Activated T-helper 17 cell treated with anti-CD3 and anti-CD28 coated beads, Interleukin-2, amount 50 U/mL, for 72 hours (primary cell): ENCODE measurements at places on chromosomes 11 and 22.

GRCh38 chr22:49423125-49423650 lies 404.5 kb downstream of the BRD1 start:
- no peak for ATAC-seq

- ATAC-seq, result no peak
Measured at GRCh38 chr11:36022882-36023281, 79.0 kb downstream of the LDLRAD3 start.

- peak; percentile 87 for ATAC-seq
Measured at GRCh38 chr11:95084509-95084908, 5.1 kb upstream of the ENDOD1 start.

GRCh38 chr11:119787074-119787461 lies 58.1 kb upstream of the NECTIN1 start:
- no peak for ATAC-seq

DNA sequence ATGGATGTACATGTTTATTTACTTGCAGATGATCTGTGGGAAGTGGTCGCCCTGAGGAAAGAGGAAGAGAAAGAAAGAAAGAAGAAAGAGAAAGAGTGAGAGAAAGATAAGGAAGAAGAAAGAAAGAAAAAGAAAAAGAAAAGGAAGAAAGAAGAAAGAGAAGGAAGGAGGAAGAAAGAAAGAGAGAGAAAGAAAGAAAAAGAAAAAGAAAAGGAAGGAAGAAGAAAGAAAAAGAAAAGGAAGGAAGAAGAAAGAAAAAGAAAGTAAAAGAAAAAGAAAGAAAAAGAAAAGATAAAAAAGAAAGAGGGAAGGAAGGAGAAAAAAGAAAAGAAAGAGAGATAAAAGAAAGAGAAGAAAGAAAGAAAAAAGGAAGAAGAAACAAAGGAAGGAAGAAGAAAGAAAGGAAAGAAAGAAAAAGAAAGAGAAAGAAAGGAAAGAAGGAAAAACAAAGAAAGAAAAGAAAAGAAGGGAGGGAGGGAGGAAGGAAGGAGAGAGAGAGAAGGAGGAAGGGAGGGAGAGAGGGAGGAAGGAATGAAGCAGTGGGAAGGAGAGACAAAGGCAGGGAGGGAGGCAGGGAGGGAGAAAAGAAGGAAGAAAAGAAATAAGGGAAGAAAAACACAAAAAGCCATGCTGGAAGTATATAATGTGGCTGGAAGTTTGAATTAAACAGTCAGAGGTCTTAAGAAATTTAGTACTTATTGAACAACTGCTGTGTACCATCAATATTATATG lies 976.6 kb downstream of the FAM181B start:
- ATAC-seq, result no peak

DNA sequence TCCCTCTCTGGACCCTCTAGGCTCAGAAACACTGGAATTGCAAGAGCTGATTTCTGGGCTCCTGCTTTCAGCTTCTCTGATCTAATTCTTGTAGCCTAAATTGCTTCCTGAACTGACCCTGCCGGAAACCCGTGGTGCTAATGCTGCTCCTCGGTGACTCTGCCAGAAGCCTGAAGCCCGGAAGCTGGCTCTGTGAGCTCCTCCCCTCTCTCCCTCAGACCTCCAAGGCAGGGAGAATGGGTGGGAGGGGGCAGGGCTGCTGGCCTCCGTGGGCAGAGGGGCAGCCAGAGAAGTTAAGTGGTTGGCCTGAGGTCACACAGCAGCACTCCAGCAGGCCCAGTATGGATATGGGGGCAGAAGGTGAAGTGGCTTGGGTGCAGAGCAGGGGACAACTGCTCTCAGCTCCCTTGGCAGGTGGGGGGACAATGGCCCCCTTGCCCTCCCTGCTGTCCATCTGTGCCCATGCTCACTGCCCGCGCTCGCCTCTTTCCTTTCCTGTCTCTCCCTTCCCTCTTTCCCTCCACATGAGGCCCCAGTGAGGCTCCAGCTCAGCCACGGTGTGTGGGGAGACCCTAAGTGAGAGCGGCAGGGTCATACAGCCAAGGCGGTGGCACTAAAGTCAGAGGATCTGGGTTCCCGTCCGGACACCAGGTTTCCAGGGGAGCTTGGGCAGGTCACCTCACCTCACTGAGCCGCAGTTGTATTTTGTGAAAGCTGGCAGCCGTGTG lies 16.2 kb downstream of the CAPN5 start:
- peak; percentile 88 for ATAC-seq

DNA sequence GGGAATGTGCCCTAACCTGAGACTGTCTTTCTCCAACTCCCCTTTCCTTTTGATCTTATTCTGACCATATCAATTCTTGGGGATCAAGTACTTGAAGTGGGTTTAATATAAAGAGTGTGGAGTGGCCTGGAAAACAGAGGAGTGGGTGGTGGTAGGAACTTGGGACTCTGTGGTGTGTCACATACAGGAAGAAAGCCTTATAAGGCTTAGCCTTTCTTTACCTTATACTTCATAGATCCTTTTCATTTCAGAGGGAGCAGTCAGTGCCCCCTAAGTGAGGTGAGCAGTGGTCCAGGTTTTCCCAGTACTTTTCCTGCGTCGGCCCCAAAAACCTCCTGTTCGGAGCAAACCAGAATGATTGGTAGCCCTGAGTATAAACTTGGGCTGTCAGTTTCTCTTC lies 486 bp downstream of the OOSP1 start:
- ATAC-seq, result no peak

DNA sequence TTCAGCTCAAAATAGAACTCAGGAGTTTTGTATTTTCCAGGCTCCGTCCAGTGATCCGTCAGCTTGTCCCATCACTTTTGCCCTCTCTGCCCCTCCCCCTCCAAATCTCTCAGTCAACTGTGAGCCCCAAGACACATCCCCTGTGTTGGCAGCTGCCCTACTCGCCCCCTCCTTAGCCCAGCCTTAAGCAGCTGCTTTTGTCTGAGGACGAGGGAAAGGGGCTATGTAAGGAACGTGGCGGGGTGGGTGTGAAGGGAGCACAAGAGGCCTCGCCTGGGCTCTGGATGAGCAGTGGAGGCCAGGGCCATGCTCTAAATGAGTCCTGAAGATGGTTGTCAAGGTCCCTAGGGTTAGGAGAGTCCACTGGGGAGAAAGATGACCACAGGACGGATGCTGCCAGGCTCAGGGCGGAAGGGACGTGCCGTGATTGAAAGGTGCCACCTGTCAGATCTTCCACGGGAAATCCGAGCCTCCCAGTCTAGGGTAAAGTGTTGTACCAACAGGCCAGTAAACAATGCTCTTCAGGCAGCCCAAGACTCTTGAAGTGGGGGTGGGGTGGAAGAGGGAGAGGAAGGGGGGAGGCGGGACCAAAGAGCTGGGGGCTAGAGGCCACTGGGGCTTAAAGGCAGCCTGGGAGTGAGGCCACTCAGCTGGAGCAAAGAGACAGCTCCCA lies at the start of gene SMTNL1:
SMTNL1 (plus strand) TSS at position 649 of the 673 bp plus-strand sequence. CDS start 5,048 bp downstream, outside the sequence.
- no peak for ATAC-seq

DNA sequence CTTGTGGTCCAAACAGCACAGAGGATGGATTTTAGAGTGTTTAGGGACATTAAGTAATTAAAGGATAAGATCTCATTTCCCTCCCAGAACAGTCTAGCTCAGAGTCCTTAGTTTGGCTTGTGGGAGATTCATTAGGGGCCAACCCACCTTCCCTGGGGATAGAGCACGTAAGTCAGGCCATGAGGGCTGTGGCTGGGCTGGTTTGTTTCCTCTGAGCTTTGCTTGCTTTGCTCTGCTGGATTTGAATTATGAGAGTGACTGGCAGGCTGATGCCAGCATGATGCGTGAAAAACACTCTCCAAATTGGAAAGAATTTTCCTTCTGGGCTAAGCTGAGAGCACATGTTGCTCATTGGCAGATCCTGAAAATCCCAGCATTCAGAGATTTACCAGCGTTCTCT lies 84.7 kb upstream of the HEPHL1 start:
- no peak for ATAC-seq

- ATAC-seq, result no peak
Measured at GRCh38 chr11:90737444-90738050, 514.7 kb upstream of the CHORDC1 start.

GRCh38 chr11:1467270-1467669 lies 19.3 kb downstream of the MOB2 start:
- no peak for ATAC-seq

- no peak for ATAC-seq
Measured at GRCh38 chr11:12799334-12799835, 125.2 kb downstream of the TEAD1 start.

DNA sequence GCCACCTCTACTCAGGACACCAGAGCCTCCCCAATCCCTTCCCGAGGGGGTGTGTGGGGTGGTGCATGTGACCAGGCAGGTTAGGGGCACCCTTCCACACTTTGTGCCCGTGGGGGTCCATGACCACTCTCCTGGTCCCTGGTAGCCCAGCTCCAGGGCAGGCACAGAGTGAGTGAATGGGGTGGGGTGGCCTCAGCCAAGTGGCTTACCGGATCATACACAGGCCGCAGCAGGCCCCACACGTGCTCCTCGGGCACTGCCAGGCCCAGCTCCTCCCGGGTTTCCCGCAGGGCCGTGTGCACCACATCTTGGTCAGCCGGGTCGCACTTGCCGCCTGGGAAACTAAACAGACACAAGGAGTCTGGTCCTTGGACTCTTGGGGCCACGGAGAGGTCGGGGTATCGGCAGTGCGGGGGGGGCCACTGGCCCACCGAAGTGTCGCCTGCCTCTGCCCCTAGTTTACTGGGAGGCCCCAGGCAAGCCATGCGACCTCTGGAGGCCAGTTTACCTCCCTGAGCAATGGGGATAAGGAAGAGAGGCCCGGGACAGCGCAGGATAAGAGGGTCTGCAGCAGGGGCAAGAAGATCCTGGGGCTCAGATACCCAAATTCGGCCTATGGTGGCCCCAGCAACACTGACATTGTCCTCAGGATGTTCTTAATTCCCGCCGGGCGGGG lies 889 bp downstream of the NUDT8 start:
- ATAC-seq, result no peak

GRCh38 chr11:12721816-12722604 lies 47.8 kb downstream of the TEAD1 start:
- no peak for ATAC-seq

GRCh38 chr11:134646561-134646960 lies 234.5 kb upstream of the B3GAT1 start:
- no peak for ATAC-seq

DNA sequence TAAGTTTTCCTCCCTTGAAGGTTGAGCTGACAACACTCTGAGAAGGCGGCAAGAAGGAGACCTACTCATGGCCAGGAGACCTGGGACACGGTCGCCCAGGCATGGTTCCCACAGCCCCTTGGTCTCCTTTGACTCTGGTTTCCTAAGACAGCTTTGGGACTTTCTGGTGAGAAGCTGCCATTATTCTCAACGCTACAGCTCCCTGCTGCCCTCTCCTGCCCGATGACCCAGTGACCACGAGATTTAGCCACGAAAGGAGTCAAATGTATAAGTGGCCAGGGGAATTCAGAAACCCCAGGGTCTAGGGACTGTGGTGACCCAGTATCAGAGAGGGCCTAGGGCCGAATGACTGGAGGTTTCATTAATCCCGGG lies 699 bp upstream of the SDF2L1 start:
- ATAC-seq, result no peak
